Naive thymus-derived CD8-positive, alpha-beta T cell (primary cell): ENCODE measurements at places on chromosomes 5 and 9.
A peak's percentile ranks its signal among the peaks of the same experiment; 100 is the strongest.

DNA sequence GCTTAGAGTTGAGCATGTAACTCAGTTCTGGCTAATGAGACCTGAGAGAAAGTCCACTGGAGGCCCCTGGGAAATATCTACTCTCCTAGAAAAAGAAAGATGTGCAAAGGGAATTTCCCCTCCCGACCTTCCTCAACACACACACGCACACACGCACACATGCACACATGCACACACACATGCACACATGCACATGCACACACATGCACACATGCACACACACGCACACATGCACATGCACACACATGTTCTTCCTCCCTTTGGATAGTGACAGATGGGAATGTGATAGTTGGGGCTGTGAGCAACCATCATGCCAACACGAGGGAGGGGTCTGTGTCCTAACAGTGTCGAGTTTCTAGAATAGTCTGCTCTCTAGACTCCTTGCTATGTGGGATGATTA lies 148.2 kb upstream of the EGFLAM start:
- no peaks in the 10 kb centered on the region for H3K4me1 ChIP-seq
- DNase-seq, result no peak

GRCh38 chr9:134522502-134522848 lies 119.1 kb upstream of the COL5A1 start:
- H3K4me3 ChIP-seq, result no peak overlapping the region
- H3K27me3 ChIP-seq, result peaks cover 9% of the 10 kb centered on the region
- no peak overlapping the region for H3K27ac ChIP-seq
- no peaks in the 10 kb centered on the region for H3K4me1 ChIP-seq
- peaks cover 2% of the 10 kb centered on the region for H3K36me3 ChIP-seq

DNA sequence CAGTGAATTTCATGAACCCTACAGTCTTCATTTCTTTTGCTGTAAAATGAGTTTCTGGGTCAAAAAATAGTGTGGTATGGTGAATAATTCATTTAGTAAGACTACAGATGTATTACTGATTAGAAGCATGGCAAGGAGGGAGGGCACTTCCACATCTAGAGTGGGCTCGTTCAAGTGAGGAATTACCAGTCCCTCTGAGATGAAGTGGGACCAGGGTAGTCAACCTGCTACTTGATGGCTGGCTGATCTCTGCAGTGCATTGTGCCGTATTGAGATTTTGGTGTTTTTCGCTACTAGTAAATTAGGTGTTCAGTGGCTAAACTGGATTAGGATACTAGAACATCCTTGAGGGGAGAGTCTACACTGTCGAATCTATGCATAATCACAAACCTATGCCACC lies 10.8 kb downstream of the CDC37L1 start:
- peak overlapping the region; percentile 78 for H3K27ac ChIP-seq
- H3K4me1 ChIP-seq, result peaks cover 42% of the 10 kb centered on the region
- no peaks in the 10 kb centered on the region for H3K27me3 ChIP-seq
- H3K36me3 ChIP-seq, result peaks cover under 1% of the 10 kb centered on the region

DNA sequence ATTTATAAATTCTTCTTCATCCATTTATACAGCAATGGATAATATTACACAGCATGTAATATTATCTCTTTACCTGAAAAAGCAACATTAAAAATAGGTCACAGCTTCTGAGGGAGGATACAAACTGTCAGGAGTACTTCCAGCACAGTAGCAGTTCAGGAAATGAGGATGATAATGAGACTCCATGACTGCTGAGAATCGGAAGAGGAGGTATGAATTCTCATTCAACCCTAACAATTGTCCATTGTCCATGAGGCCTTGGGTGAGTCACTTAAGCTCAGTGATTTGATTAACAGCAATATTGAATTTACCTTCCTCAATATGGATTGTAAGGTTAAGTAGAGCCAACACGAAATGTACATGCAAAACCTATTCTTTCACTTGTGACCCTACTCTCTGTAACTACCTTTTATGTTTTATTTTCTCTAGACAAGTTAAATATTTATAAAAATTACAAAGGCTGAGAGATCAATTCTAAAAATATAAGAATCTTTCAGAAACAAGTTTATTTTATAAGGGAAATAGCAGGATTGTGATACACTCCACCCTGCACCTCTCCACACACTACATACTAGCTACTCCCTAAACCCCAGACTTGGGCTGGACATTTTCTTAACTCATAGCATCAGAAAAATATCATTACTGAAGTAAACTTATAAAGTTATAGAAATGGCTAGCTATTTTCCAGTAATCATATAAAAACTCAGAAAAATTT lies 159.1 kb upstream of the ACOT12 start:
- H3K27ac ChIP-seq, result no peak overlapping the region
- H3K27me3 ChIP-seq, result no peaks in the 10 kb centered on the region

GRCh38 chr5:139882961-139883539 lies 87.4 kb downstream of the PSD2 start:
- H3K36me3 ChIP-seq, result no peaks in the 10 kb centered on the region
- H3K27me3 ChIP-seq, result peaks cover 23% of the 10 kb centered on the region
- H3K4me3 ChIP-seq, result no peak overlapping the region
- H3K4me1 ChIP-seq, result no peaks in the 10 kb centered on the region
- no peak for DNase-seq
- no peak overlapping the region for H3K27ac ChIP-seq

DNA sequence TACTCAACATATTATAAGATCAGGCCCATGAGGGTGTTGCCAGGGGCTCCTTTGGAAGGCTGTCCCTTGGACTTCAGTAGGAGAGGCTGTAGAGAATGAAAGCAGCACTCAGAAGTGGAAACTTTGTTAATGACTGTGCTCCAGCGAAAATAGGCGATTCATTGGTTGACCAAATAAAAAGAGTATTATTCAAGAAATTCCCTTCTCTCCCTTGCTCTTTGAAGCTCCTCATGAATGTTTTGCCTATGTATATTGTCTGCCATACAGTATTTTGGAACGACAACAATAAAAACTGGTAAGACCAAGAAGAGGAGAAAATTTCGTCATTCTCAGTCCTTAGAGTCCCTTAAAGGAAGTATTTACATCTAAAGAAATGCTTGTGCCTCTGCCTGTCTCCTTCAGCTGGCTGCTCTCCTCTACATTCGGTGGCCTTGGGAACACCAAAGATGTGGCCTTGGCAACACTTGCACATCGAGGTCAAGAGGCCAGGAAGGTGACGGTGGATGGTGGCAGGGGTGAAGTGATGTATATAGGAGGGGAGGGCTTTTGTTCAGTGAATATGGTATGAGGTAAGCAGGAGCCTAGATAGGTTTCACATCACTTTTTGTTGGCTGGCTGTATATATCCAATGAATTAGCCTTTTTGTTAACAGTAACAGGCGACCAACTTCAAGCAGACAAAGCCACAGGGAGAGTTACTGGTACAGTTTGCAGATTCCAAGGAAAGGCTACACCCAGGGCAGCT lies 95.0 kb upstream of the ACTBL2 start:
- H3K27me3 ChIP-seq, result peaks cover 5% of the 10 kb centered on the region
- no peak overlapping the region for H3K27ac ChIP-seq
- no peak for DNase-seq
- H3K36me3 ChIP-seq, result no peaks in the 10 kb centered on the region

DNA sequence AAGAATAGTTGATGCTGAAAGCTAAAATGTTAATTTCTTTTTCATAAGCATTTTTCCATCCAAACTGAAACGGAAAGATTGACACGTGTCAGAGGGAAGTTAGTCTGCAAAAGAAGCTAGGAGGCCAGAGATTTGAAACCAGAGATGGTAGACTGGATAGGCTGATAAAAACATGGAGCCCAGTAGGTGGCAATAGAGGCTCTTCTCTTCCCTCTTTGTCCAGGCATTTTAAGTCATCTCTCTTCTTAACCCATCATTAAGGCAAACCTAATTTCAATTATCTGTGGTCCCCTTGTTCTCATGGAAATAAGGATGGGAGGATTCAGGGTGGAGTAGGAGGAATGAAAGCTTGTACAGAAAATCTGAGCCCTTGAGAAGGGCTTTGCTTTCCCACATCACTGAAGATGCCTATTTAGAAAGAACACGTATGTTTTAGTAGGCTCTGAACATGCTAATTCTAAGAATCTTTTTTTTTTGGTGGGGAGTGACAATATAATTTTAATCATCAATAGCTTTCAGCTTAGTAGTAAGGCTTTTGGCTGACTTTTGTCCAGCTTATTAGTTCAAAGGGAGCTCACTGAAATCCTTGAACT lies 66.6 kb downstream of the ZNF474 start:
- H3K27ac ChIP-seq, result no peak overlapping the region
- H3K4me3 ChIP-seq, result no peak overlapping the region
- peaks cover 9% of the 10 kb centered on the region for H3K27me3 ChIP-seq
- DNase-seq, result no peak

DNA sequence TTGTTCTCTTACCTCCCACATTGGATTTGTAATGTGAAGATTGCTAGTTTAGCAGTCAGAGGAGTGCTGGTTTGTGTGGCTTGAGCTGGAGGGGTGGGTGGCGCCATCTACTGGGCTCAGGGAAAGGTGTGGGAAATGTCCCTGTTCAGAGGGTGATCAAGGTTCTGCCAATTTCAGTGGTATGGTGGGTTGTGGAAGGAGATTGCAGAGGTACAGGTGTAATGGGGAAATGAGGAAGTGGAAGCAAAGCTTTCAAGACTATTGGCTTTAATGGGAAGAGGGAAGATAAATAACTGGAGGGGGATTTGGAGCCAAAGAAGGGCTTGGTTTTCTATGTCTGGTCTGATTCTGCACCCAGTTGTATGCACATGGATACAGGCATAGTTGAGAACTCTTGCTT lies 76.4 kb downstream of the OSMR start:
- no peak overlapping the region for H3K27ac ChIP-seq
- H3K27me3 ChIP-seq, result peaks cover 32% of the 10 kb centered on the region
- DNase-seq, result no peak
- H3K36me3 ChIP-seq, result no peaks in the 10 kb centered on the region
- H3K4me3 ChIP-seq, result no peak overlapping the region

DNA sequence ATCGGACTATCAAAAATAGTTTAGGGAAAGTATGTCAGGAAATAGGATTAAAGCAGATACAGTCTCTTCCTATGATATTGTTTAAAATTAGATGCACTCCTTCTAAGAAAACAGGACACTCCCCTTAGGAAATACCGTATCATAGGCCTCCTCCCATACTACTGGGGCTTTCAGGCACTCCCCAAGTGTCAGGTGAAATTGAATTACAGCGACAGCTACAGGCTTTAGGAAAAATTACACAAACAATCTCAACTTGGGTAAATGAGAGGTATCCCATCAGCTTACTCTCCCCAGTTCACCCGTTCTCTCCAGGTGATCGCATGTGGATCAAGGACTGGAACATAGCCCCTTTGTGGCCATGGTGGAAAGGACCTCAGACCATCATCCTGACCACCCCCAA lies 110.4 kb upstream of the EPB41L4A start:
- no peak overlapping the region for H3K4me3 ChIP-seq
- H3K27ac ChIP-seq, result no peak overlapping the region
- peaks cover 5% of the 10 kb centered on the region for H3K4me1 ChIP-seq
- DNase-seq, result no peak
- H3K27me3 ChIP-seq, result peaks cover 15% of the 10 kb centered on the region

DNA sequence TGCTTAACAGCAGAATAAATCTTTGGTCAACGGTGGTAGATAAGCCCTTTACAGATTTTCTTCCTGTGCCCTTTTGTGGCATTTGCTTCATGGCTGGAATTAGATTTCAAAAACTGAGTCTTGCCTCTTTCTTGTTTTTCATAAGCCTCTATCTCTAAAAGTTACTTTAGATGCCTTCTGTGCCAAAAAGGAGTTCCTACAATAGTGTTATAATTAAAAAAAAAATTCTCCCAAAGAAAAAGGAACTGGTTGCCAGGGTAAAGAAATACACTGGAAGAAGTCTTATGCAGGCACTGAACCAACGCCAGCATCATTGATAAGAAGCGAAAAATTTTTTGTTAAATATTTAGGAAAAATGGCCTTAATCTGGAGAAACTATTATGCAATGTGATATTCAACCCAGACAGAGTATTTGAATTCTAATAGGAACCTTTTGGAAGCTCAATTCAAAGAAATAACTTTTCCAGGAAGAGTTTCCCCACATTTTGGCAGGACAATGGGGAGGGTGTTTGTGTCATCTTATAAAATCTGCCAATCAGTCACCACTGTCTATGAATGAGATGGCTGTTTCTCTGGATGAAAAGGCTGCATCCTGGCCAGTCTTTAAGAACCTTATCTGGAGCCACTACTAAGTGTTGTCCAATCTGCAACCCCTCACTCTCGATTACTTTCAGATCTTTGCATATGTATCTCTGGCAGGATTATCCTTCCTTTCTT lies 608.1 kb downstream of the PDE4D start:
- H3K4me3 ChIP-seq, result no peak overlapping the region
- no peak for DNase-seq
- H3K27ac ChIP-seq, result no peak overlapping the region
- H3K36me3 ChIP-seq, result no peaks in the 10 kb centered on the region

GRCh38 chr9:108786901-108787689 lies 68.7 kb downstream of the ACTL7B start:
- peaks cover 9% of the 10 kb centered on the region for H3K27me3 ChIP-seq
- DNase-seq, result no peak
- peaks cover 6% of the 10 kb centered on the region for H3K4me1 ChIP-seq
- no peak overlapping the region for H3K27ac ChIP-seq
- H3K4me3 ChIP-seq, result no peak overlapping the region

DNA sequence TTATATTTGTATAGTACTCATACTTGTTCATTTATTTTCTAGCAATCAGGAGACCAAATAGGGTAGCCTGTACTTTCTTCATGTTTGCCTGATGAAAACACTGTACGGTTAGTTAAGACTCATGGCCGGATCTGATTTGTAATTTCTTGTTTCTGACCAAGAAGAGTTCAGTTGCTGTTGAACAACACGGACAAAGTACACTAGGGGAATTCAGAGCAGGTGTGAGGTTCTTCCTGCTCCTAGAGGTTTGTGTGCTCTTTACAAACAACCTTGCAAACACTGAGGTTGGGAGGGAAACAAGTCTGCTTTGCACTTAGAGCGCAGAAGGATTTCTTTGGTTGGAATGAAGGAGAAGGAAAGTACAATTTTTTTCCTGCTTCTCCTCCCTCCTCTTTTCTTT lies 69.7 kb downstream of the TRIO start:
- no peaks in the 10 kb centered on the region for H3K36me3 ChIP-seq
- no peak overlapping the region for H3K27ac ChIP-seq
- H3K4me1 ChIP-seq, result no peaks in the 10 kb centered on the region
- DNase-seq, result no peak
- H3K27me3 ChIP-seq, result peaks cover 18% of the 10 kb centered on the region
- no peak overlapping the region for H3K4me3 ChIP-seq

GRCh38 chr9:68777070-68777763 lies 72.2 kb downstream of the PIP5K1B start:
- no peak overlapping the region for H3K4me3 ChIP-seq
- H3K27me3 ChIP-seq, result no peaks in the 10 kb centered on the region
- no peak overlapping the region for H3K27ac ChIP-seq

DNA sequence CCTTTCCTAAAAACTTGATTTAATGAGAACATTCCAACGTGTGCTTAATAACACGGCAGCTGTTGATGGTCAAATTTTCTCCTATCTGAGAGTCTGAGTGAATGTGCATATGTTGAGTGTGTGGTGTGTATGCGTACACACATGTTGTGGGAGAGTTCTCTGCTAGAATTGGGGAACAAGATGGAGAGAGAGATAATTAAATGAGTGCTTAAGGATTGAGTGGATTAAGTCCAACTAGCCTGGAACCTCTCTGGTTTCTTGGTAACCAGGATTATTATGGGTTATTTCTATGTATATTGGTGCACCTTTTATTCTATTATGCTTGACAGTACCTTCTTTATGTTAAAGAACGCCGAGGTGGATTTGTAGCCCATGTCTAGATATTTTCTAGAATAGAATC lies 36.4 kb upstream of the TNFAIP8 start:
- DNase-seq, result no peak
- peak overlapping the region; percentile 96 for H3K27ac ChIP-seq
- peaks cover 96% of the 10 kb centered on the region for H3K4me1 ChIP-seq
- no peaks in the 10 kb centered on the region for H3K27me3 ChIP-seq
- H3K4me3 ChIP-seq, result peak overlapping the region; percentile 37
